ENCODE measurements at places on chromosomes 5 and 9. TPM values are rescaled to one million over a fixed set of nuclear protein-coding genes. Genes with fewer than 3 reads are reported as not detected.
A peak's percentile ranks its signal among the peaks of the same experiment; 100 is the strongest.

GRCh38 chr5:58012102-58012501 lies 447.8 kb downstream of the PLK2 start:
- H3K4me1 ChIP-seq, result peaks cover 14% of the 10 kb centered on the region
- no peaks in the 10 kb centered on the region for H3K27me3 ChIP-seq

IFNK gene
- not detected for total RNA-seq

- no peaks in the 10 kb centered on the region for H3K36me3 ChIP-seq
- no peak for DNase-seq
- no peak overlapping the region for H3K4me3 ChIP-seq
- no peaks in the 10 kb centered on the region for H3K27me3 ChIP-seq
- H3K27ac ChIP-seq, result no peak overlapping the region
- no peaks in the 10 kb centered on the region for H3K4me1 ChIP-seq
Observed at GRCh38 chr5:145661737-145662485, 173.2 kb downstream of the PRELID2 start.

DNA sequence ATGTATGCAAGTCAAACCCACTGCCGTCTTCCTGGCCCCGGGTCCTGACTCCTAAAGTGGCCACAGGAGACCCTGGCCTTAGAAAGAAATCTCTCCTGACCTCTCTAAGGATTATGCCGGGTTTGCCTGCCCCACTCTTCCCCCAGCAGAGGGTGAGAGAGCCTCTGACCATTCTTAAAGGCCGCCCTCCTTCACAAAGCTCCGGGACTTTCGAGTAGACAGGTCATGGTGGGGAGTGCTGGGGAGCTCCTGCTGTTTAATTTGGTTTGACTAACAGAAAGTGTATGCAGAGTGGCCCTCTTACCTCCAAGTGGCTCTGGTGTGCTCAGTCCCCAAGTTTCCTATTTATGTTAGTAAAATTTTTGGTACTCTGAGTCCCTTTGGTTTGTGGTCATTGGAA lies 111.8 kb downstream of the LRRC70 start:
- H3K4me1 ChIP-seq, result no peaks in the 10 kb centered on the region
- H3K4me3 ChIP-seq, result no peak overlapping the region
- DNase-seq, result no peak
- no peak overlapping the region for H3K27ac ChIP-seq
- H3K27me3 ChIP-seq, result no peaks in the 10 kb centered on the region

C9 gene
- total RNA-seq, result not detected

DNA sequence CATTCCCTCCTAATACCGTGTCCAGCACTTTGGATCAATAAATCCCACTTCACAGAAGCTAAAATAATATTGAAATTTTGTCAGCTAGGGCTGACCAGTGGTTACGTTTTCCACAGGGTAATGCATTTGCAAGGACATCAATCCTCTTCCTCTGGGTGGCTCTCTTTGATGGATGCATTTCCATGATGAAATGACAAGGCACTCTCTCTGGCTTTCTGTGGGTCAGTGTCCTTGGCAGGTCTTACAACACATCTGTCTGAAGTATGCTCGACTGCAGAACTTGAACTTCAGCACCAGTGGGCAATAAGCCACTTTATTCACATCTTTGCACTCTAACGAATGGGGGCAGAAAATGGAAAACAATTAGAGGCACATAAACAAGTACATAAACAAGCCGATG lies 330.1 kb downstream of the ADAMTS6 start:
- peaks cover 2% of the 10 kb centered on the region for H3K36me3 ChIP-seq
- DNase-seq, result no peak
- no peaks in the 10 kb centered on the region for H3K4me1 ChIP-seq
- no peaks in the 10 kb centered on the region for H3K27me3 ChIP-seq
- H3K4me3 ChIP-seq, result no peak overlapping the region
- H3K27ac ChIP-seq, result no peak overlapping the region

GABBR2 gene
- total RNA-seq, result 0.84 TPM

DNA sequence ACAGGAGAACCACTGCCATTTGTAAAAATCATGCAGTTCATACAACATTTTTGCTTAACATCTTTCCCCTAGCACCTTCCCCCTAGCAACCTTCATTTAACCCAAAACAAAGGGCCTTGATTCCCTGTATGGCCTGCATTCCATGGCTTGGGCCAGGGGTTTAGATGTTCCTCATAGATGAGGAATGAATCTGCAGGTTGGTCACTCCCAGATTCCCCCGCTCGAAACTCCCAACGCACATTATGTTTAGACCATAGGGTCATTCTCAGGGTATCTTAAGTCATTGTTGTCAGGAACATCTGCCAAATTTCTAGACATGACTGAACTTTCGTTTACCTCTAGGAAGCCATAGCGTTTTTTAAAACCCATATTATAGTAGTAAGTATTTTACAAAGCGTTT lies 282.2 kb upstream of the VLDLR start:
- no peak overlapping the region for H3K27ac ChIP-seq
- H3K27me3 ChIP-seq, result no peaks in the 10 kb centered on the region
- H3K4me3 ChIP-seq, result no peak overlapping the region
- peaks cover 5% of the 10 kb centered on the region for H3K4me1 ChIP-seq
- DNase-seq, result no peak

RASGRF2 gene
- total RNA-seq, result 0.14 TPM

- peaks cover 10% of the 10 kb centered on the region for H3K27me3 ChIP-seq
- no peaks in the 10 kb centered on the region for H3K36me3 ChIP-seq
- no peak for DNase-seq
- no peak overlapping the region for H3K27ac ChIP-seq
Observed at GRCh38 chr5:74870299-74871067, 4.3 kb upstream of the FAM169A start.

SPARC gene
- 422 TPM for total RNA-seq

DNA sequence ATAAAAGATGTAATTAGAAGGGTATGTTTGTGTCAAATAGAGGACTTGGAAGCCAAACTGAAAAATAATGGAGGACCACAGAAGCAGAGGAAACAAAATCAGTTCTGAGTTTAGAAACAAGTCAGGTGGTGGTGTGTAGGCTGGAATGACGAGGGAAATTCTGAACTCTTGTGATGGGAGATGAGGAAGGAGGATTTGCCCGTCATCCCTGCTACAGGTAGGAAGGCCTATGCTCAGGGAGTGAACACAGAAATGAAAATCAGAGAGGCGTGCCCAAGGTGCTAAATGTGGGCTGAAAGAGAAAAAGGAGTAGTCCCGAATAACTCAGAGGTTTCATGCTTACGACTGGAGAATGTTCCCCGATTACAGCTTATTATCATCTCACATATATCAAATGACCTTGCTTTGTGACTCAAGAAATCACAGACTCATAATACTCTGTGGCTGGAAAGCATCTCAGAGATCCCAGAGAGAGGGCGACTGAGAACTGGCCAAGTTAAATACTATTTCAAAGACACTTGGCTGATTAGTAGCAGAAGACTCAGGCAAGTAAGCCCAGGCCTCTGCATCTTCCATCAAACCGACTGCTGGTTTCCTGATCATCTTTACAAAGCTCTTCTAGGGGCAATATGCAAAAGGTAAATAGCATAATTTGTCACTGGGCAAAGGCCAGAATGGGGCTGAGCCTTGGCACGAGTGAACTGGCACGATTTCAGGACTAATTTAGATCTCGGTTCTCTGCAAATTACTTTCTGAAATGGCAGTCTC lies 126.0 kb downstream of the SUSD1 start:
- H3K36me3 ChIP-seq, result peaks cover 26% of the 10 kb centered on the region
- H3K27me3 ChIP-seq, result no peaks in the 10 kb centered on the region
- H3K27ac ChIP-seq, result no peak overlapping the region
- no peaks in the 10 kb centered on the region for H3K4me1 ChIP-seq

PDE6A gene
- not detected for total RNA-seq

DNA sequence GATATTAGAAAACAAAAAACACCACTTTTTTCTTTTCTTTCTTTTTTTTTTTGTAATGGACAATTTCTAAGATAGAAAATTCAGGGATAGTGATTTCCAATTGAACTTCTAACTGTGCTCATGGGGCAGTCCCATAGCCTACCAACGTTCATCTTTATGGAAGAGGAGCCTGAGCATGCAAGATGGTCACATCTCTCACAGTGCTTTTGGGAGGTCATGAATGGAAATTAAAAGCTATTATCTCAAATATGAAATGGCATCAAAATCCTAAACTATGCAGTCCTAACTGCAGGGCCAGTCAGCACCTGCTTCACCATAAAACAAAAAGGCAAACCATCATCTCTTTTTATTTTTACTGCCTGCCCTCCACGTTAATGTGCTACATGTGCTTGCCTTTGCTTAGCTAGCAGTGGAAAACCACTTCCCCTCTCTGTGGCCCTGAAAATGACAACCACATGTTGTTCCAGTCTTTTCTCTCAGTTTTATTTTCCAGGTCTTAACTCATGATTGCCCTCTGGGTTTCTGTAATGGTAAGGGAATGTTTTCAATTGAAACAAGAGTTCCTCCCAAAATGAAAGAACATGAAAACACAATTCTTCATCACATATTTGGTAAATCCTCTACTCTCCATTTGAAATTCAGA lies 16.7 kb downstream of the IFNB1 start:
- DNase-seq, result no peak
- no peaks in the 10 kb centered on the region for H3K27me3 ChIP-seq
- no peaks in the 10 kb centered on the region for H3K4me1 ChIP-seq
- H3K27ac ChIP-seq, result no peak overlapping the region
- H3K36me3 ChIP-seq, result no peaks in the 10 kb centered on the region

DNA sequence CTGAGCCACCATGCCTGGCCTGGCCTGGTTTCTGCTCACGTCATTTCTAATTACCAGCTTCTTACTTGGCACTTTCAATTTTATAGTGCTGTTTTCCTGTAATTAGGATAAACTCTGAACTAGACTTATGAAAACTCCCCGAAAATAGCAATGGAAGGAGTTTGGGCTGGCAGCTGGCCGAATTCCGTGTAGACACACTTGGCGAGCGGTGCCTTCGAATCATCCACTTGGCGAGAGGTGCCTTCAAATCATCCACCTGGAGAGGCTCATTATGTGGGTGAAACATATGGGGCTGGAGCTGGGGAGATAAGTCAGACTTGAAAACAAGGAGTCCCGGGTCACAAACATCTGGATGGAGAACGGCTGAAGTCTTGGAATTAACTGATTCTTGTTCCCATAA lies 203.7 kb downstream of the ROR2 start:
- no peaks in the 10 kb centered on the region for H3K27me3 ChIP-seq
- no peak overlapping the region for H3K27ac ChIP-seq
- no peak overlapping the region for H3K4me3 ChIP-seq
- peaks cover 5% of the 10 kb centered on the region for H3K4me1 ChIP-seq
- H3K36me3 ChIP-seq, result no peaks in the 10 kb centered on the region
- DNase-seq, result no peak

- H3K36me3 ChIP-seq, result peaks cover 9% of the 10 kb centered on the region
- no peaks in the 10 kb centered on the region for H3K27me3 ChIP-seq
- H3K4me1 ChIP-seq, result peaks cover 7% of the 10 kb centered on the region
- DNase-seq, result no peak
Observed at GRCh38 chr5:57219386-57219785, 45.5 kb downstream of the GPBP1 start.

LCN15 gene
- not detected for total RNA-seq

DNA sequence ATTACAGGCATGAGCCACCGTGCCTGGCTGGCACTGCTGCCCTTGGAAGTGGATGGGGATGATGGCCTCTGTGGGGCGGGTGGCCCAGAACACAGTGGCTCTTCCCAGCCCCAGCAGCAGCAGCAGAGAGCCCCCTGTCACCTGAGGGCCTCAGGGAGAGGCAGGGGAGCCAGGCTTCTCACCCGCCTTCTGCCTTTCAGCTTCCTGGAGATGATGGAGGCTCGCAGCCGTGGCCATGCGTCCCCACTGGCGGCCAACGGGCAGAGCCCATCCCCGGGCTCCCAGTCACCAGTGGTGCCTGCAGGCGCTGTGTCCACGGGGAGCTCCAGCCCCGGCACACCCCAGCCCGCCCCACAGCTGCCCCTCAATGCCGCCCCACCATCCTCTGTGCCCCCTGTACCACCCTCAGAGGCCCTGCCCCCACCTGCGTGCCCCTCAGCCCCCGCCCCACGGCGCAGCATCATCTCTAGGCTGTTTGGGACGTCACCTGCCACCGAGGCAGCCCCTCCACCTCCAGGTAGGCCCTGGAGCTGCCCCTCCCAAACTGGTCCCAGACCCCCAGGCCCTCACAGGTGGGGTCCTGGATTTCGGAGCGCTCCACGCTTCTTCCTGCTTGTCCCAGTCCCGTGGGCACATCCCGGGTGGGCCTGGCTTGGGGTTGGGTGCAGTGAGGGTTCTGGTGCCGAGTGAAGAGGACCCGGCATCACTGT lies 5.0 kb upstream of the AJM1 start:
- H3K4me1 ChIP-seq, result peaks cover 17% of the 10 kb centered on the region
- no peak for DNase-seq
- H3K27me3 ChIP-seq, result peaks cover 18% of the 10 kb centered on the region
- no peak overlapping the region for H3K27ac ChIP-seq
- peaks cover 4% of the 10 kb centered on the region for H3K36me3 ChIP-seq

PAEP gene
- total RNA-seq, result not detected

- H3K27me3 ChIP-seq, result no peaks in the 10 kb centered on the region
- H3K36me3 ChIP-seq, result peaks cover 24% of the 10 kb centered on the region
- peaks cover 13% of the 10 kb centered on the region for H3K4me1 ChIP-seq
- H3K27ac ChIP-seq, result peak overlapping the region; percentile 46
- no peak for DNase-seq
Observed at GRCh38 chr5:113082547-113082905, 105.9 kb downstream of the DCP2 start.

DNA sequence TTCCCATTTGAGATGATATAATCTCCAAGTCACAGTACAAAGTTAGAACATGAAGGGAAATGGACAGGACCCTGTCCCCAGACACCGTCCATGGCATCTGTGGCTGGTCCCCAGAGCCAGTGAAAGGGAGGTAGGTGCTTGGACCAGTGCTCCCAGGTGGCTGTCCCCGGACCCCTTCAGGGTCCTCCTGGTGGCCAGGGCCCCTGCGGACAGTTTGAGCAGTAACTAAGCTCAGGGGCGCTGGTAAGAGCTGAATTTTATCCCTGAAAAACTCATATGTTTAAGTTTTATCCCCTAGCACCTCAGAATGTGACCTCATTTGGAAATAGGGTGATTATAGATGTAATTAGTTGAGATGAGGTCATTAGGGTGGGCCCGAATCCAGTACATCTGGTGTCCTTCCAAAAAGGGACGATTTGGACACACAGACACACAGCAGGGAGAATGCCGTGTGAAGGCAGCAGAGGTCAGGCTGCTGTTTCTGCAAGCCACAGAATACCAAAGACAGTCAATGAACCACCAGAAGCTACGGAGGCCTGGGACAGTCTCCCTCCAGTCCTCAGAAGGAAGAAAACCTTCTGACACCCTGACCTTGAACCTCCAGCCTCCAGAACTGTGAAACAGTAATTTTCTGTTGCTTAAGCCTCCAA lies 185.0 kb downstream of the ATPSCKMT start:
- DNase-seq, result no peak
- H3K36me3 ChIP-seq, result no peaks in the 10 kb centered on the region
- no peak overlapping the region for H3K4me3 ChIP-seq
- peak overlapping the region; percentile 81 for H3K27ac ChIP-seq
- peaks cover 4% of the 10 kb centered on the region for H3K4me1 ChIP-seq
- H3K27me3 ChIP-seq, result no peaks in the 10 kb centered on the region

- no peak overlapping the region for H3K27ac ChIP-seq
- H3K27me3 ChIP-seq, result no peaks in the 10 kb centered on the region
- no peaks in the 10 kb centered on the region for H3K36me3 ChIP-seq
- H3K4me3 ChIP-seq, result no peak overlapping the region
- peaks cover 7% of the 10 kb centered on the region for H3K4me1 ChIP-seq
Observed at GRCh38 chr9:130794923-130795495, 40.0 kb upstream of the ABL1 start.
